ENCODE measurements at places on chromosomes 2 and 18. TPM values are rescaled to one million over a fixed set of nuclear protein-coding genes. Genes with fewer than 3 reads are reported as not detected.

TLX2 gene
- total RNA-seq: 0.30 TPM

PPP1R7 gene
- 66.5 TPM for total RNA-seq

MAPK4 gene
- 0.16 TPM for total RNA-seq

USP34 gene
- total RNA-seq: 53.1 TPM

FAM161A gene
- 7.2 TPM for total RNA-seq

MYOM1 gene
- total RNA-seq: 0.25 TPM

INPP5D gene
- 0.51 TPM for total RNA-seq

LRRTM1 gene
- total RNA-seq: not detected

RAB17 gene
- 0.38 TPM for total RNA-seq

GALNT13 gene
- total RNA-seq: 10.0 TPM

TXNDC2 gene
- total RNA-seq: 0.12 TPM

HOXD1 gene
- 0.21 TPM for total RNA-seq

ADRA2B gene
- 0.06 TPM for total RNA-seq

DSC3 gene
- total RNA-seq: 1.8 TPM

CRYGD gene
- total RNA-seq: not detected

UGT1A10 gene
- not detected for total RNA-seq

ERFE gene
- 7.8 TPM for total RNA-seq

RTP5 gene
- not detected for total RNA-seq

CEP192 gene
- total RNA-seq: 9.1 TPM

DSG1 gene
- not detected for total RNA-seq

APLF gene
- 0.59 TPM for total RNA-seq

MYL1 gene
- not detected for total RNA-seq

DCC gene
- total RNA-seq: not detected

G6PC2 gene
- total RNA-seq: not detected

SERPINB12 gene
- total RNA-seq: not detected

COL6A3 gene
- 0.09 TPM for total RNA-seq

STPG4 gene
- 0.10 TPM for total RNA-seq

IL1A gene
- total RNA-seq: 0.10 TPM

REEP1 gene
- total RNA-seq: 0.62 TPM

ZC3H6 gene
- total RNA-seq: 0.47 TPM

DNAH6 gene
- 0.11 TPM for total RNA-seq

AFF3 gene
- total RNA-seq: 0.22 TPM

ALKAL2 gene
- not detected for total RNA-seq

CTAGE1 gene
- not detected for total RNA-seq

TSPYL6 gene
- not detected for total RNA-seq

GKN1 gene
- total RNA-seq: 0.48 TPM

CHST9 gene
- total RNA-seq: not detected

CD207 gene
- not detected for total RNA-seq

PCARE gene
- not detected for total RNA-seq

PAIP2B gene
- total RNA-seq: 0.23 TPM

CDH20 gene
- not detected for total RNA-seq

NT5C1B gene
- total RNA-seq: not detected

All from A549 treated with RU486 at 1 μM for 4 hours (cell line).